ENCODE measurements at places on chromosomes 7 and 10.

DNA sequence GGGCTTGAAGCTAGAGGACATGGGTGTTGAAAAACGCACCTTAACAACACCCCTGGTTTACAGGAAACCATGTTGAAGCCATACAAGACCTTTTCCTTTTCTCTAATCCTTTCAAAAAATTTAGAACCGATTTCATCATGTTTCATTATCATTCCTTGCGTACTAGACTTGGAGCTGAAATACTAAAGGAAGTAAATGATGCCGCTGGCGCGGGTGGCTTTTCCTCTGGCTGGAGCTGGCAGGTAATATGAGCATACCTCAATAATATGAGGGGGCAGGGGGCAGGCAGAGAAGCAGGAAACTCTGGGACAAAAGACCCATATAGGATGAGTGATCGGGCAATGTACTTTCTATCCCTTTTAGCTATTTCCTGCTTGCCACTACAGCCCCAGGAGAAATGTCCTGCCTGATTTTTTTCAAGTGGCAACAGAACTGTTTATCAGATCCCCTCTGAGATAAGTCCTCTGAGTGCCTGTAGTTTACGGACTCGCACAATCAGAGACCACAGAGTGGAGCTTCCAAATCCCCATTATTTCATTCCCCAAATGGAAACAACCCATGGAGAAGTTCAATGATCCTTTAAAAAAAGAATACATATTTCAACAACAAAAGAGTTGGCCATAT lies 450.1 kb downstream of the KCNMA1 start:
- no peak for DNase-seq

DNA sequence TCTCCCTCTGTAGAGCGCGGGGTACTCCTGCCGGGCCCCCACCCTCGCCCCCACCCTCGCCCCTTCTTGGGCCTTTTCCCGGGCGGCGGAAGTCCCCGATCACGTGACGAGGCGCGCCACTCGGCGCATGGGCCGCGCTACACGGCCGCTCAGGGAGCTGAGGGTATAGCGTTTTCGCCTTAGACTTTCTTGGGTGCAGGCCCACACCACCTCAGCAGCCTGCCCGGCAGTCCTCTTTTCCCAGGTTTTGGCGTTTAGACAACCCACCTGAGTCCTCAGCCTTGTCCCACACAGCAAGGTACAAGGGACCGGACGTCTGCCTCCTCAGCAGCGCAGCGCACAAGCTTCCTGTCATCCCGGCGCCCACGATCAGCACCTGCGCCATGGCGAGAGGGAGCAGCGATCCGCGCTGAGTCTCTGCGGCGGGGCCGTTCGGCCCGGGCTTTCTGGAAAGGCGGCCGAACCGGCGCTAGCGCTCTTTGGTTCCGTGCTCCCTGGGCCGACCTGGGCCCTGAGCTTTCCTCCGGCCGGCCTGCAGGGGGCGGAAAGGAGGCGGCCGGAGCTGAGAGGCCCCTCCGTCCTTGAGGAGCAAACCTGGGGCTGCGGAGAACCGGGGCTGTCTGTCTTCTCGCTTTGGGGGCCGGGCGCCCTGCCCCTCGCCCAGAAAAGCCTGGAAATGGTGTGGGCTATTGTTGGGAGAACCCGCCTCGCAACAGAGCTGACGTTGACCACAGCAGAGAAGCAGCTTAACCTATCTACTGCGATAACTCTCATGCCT lies at the start of gene RNLS:
TSS of gene RNLS (minus strand) at position 513 of the 778 bp plus-strand sequence.
- peak; percentile 47 for DNase-seq

GRCh38 chr7:93298671-93299070 lies 66.5 kb downstream of the VPS50 start:
- no peak for DNase-seq

GRCh38 chr10:59358576-59358975 lies 3.8 kb downstream of the FAM13C start:
- no peak for DNase-seq

DNA sequence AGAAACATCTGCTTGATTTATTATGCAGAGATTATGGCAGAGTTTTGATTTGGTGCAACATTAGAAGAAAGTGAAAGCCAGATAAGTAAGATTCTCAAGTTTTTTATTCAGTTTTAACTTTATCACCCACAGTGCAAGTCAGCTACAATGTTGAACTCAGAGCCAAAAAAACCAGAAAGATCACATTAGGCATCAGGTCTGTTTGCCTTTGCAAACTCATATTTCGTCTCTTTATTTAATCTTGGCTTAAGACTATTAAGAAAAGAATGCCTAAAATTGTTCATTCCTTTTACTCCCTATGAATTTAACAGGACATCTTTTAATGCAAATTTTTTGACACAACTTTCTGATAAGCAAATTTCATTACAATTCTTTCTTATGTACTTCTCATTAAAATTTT lies 76.0 kb upstream of the TMEM26 start:
- DNase-seq: no peak

GRCh38 chr10:20406281-20407104 lies 490.6 kb downstream of the NEBL start:
- DNase-seq: peak; percentile 21

- DNase-seq: no peak
Measured at GRCh38 chr10:89297356-89297755, 4.5 kb upstream of the IFIT2 start.

- peak; percentile 38 for DNase-seq
Measured at GRCh38 chr7:128135515-128136214, 104.4 kb upstream of the LRRC4 start.

GRCh38 chr10:124996854-124997215 lies 54.9 kb downstream of the ZRANB1 start:
- no peak for DNase-seq

GRCh38 chr10:120409816-120410215 lies 47.2 kb upstream of the PLPP4 start:
- DNase-seq: no peak

DNA sequence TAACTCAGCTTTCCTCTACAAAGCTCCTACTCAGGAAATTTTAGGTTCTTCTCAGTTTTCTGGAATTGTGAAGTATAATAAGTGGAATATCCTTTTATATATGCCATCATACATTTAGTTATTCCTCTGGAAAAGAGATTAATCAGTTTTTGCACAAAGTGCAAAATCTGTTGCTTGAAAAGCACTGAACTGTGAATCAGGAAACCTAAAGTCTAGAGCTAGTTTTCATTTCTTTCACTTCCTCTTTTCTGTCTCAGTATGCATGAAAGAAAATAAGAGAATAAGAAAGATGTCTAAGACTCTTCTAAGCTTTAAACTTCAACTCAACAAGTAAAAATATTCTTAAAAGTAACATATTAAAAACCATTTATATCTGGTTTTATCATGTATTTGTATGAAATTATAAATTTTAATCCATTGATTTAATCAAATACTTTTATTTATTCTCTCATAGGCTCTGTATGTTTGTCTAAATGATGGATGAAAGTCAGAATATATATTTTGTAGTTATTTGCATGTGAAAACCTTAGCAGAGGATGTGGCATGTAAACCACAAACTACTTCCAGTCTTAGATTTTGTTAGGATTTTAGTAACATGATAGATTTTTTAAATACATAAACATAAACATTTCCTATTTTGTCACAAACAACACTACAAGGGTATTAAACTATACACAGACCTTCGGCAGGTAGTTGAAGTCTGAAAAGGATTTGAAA lies 1073.0 kb downstream of the XPNPEP1 start:
- no peak for DNase-seq

DNA sequence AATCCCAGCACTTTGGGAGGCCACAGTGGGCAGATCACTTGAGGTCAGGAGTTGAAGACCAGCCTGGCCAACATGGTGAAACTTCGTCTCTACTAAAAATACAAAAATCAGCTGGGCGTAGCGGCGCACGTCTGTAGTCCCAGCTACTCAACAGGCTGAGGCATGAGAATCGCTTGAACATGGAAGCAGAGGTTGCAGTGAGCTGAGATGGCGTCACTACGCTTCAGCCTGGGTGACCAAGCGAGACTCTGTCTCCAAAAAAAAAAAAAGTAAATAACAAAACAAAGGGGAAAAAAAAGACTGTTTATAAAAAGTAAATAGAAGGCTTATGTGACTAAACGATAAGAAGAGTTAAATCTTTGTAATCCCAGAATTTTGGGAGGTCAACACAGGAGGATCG lies 15.0 kb upstream of the DNMBP start:
- no peak for DNase-seq

GRCh38 chr7:112202816-112203215 lies 3.4 kb downstream of the DOCK4 start:
- DNase-seq: no peak

- no peak for DNase-seq
Measured at GRCh38 chr10:82221601-82222149, 346.7 kb downstream of the NRG3 start.

GRCh38 chr10:59362959-59363381 lies 621 bp upstream of the FAM13C start:
- peak; percentile 36 for DNase-seq

DNA sequence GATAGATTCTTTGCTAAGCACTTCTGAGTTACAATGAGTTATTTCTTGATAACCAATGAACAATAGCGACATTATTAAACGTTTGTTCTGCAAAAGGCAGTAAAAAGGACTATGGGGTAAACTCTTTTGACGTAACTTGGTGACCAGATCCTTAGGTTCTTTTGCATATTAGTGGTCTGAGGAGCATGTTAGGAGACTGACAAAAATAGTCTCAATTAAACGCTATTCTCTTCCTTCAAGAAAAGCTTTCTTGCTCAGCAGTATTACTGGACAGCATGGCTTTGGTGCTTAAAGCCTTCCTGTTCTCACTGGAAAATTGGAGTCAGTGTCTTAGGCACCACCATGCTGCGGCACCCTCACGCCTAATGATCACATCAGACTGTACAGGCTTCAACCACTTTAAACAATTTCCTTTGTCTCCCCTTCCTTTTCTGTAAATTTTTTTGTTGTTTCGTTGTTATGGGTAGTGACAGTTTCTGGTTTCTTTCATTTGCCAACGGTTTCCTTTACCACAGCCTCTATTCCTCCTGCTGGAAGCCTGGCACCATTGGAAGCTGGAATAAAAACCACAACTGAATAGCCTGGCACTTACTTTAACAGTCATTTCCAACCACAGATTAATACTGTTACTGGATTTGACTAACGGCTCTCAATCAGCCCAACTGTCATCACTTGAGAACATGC lies 49.2 kb upstream of the FAM133B start:
- no peak for DNase-seq

DNA sequence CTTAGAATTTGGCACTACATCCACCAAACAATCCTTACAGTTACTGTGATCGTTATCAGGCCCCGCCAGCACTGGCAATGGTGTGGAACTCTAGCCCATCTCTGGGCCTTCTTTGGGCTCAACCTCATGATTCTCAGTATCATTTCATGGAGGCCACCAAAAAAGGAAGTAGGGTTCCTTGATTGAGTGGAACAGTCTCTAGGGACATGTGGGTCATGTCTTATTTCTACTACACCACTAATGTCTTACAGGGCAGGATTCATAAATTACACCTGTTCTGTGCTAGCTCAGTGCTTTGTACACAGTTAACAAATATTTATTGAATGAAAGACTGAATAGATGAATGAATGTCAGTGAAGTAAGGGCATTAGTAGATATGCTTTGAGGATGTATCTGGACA lies 53.9 kb downstream of the AP3M1 start:
- DNase-seq: no peak

- DNase-seq: no peak
Measured at GRCh38 chr7:88090671-88091070, 129.2 kb downstream of the SRI start.

GRCh38 chr10:28684986-28685580 lies 7.8 kb downstream of the BAMBI start:
- DNase-seq: no peak

DNA sequence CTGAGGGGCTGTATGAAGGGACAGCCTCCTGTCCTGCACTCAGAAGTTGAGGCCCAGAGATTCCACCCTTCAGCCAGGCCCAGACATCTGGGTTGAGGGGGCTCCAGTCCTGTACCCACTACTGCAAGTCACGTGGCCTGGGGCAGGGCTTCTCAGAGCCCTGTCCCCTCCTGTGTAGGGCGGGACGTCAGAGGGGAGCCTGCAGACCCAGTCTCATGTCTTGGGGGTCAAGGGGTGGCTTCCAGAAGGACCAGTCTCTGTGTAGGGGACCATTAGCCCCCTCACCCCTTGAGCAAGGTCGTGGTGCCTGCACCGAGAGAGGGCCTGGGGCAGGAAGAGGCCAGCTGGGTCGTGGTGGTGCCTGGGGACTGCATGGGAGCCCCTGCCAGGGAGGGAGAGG lies 593 bp upstream of the PILRA start:
- DNase-seq: no peak

DNA sequence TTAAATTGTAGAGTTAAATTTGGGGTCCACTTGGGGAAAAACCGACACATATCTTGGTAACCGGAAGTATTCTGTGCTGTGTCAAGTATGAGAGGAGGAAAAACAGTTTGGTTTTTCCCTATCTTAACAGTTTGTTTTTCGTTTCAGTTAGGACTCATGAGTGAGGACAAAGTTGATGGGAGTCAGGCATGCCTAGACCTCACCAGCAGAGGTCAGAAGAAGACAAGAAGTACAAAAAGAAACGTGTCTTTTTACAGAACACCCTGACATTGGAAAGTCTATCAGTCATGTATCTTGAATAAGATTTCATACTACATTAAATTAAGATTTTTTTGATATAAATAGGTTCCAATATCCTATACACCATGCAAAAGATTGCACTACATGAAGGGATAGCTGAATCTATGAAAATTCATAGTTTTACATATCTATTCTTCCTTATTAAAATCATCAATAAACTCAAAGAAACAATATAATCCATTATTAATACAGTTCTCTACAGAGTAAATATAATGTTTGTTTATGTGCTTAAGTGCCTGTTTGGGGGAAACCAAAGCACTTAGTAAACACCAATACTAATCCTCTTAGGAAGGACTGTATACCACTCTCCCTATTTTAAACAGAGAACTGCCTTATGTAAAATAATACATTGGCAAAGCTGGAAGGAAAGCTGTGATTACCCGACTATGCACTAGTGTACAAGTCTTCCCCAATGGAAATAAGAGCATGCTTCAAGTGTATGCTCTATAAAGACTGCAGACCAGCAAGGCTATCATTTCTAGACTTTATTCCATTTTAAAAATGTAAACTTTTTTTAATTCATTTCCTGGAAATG lies 95.6 kb downstream of the USP6NL start:
- DNase-seq: no peak

DNA sequence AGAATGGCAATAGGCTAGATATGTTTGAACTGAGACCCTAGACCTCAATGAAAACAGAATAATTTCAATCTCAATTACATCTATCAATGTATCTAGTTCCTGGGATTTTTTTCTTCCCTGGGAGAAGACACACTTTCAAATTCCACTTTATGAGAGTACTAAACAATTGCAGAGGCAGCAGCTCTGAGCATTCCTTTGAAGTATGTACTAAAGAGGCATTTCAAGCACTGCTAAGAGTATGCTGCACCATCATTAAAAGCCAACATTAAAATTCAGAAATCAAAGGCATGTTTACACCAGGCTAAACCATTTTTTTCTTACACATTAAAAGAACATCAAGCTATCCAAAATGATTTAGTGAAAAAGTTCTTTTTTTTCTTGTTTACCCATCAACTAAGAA lies 297.9 kb upstream of the CACNA2D1 start:
- DNase-seq: no peak

DNA sequence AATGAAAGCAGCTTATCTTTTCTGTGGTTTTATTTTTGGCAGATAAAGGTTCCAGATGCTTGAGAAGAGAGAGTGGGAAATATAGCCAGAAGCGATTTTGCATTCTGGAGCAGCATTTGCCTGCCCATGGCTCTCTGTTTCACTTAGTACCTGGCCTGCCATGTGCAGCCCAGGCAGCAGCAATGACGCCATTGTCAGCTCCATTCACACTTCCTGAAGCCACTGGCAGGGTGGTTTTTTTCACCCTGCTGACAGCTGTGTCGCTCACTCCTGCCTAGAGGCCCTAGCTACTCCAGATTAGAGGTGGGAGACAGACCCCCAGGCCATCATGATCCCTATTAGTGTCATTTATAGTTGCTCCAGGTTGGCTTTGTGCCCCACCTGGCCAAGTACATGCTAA lies 30.1 kb upstream of the NEUROD6 start:
- no peak for DNase-seq
